Common myeloid progenitor, CD34-positive (primary cell): ENCODE measurements at places on chromosomes 16 and 17.

DNA sequence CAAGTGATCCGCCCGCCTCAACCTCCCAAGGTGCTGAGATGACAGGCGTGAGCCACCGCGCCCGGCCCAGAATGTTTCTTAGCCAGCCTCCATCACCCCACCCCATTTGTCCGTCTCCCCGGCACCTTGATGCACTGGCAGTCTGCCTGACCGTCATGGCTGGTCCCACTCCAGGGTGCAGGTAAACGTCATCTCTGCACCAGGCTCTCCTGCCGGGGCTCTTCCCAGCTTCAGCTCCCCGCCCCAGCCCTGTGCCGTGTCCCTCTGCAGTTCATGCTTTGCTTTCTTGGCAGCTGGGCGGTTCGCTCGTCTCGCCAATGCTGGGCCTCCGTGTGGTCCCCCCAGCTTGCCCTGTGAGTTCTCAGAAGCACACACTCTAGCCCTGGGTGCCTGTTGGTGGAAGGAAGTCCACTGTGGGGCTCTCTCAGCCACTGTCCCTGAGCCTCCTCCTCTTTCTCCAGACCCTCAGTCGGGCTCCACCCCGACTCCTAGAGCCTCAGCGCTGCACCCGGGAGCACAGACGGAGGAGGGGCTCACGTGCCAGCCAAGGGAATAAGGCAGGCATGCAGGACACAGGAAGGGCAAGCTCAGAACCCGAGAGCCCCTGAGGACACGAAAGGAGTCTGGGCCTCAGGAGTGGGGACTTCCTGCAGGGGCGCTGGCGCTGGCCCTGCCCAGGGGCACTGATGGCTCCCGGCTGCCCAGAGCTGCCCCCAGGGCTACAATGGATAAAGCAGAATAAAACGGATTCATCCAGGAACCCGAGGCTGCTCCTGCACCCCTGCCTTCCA lies 12.0 kb downstream of the HS3ST6 start:
- no peak for DNase-seq

DNA sequence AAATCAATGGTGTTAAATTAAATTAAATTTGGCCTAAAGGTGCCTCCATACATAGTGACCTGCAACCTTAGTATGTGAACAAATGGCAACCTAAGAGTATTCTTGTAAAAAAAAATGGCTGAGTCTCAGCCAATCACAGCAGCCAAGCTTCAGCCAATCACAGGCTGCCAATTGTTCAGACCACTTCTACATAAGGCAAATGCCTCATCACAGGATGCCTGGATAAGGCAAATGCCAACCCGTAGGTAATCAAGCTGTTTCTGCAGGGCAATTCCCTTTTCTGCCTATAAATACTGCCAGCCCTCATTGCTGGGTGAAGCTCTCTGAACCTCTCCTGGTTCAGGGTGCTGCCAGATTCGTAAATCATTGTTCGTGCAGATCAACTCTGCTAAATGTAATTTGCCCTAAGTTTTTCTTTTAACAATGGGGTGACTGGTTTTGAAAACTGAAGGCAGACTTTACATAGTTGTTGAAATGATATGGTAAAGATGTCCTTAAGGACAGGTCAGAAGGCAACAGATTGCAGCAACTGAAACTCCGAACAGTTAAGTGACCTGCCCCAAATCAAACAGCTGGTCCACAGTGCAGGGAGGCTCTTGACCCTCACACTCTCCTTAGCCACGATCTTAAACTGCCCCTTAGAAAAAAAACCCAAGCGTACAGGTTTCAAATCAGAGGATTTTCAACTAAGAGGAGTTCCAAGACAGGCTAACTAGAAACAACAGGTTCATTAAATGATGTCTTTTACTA lies 50.3 kb downstream of the N4BP1 start:
- peak; percentile 79 for DNase-seq

DNA sequence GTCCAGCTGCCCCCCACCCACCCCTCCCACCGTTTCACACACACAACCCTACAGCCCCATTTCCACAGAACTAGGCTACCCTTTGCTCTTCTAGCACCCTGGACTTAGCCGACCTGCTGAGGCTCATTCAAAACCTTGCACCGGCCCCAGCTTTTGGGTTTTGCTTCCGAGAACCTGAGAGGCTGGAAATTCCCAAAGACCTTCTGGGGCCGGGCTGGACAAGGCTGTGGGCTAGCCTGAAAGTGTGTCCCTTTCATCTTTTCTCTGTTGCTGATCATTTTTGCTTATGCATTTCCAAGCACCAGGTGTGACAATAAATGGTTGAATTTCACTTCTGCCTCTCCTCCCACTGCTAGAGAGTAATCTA lies 139.0 kb downstream of the DNAH9 start:
- DNase-seq = no peak

DNA sequence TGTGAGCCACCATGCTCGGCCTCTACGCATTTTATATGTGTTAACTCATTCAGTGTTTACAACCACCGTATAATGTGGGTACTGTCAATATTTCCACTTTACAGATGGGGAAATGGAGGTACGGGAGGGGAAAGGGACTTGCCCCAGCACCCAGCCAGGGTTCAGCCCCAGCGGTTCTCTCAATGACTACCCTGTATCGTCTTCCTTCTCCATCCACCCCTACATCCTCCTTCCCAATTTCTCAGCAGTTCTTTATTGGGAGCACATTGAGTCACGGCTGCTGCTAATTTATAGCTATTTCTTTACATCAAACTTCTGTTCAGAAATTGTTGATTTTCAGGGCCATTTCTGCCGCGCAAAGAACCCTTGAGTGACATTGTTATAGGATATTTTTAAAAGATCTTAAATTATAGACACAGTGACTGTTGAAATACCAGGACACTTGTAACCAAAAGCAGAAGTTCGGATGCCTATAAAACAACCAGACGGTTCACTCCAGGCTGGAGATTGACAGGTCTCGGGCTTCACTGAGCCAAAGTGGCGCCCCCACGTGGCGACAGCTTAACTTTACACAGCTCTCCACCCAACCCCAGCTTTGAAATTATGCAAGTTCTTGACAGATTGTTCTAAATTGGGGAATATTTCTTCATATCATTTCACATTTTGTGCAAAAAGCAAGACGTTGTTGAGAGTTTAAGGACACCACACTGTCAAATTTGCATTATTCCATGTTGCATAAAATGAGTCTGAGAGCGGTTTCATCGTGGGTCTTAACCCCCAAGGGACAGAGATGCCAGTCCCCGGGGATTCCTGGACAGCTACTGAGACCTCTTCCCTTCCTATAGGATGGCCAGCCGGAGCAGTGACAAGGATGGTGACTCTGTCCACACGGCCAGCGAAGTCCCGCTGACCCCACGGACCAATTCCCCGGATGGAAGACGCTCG lies 11.8 kb downstream of the SYT17 start:
- peak; percentile 92 for DNase-seq

GRCh38 chr17:56913867-56914580 lies at the start of gene TRIM25:
Gene TRIM25 (minus strand): TSS chr17:56914049. CDS start chr17:56913988, 61 bp downstream.
- peak; percentile 90 for DNase-seq

DNA sequence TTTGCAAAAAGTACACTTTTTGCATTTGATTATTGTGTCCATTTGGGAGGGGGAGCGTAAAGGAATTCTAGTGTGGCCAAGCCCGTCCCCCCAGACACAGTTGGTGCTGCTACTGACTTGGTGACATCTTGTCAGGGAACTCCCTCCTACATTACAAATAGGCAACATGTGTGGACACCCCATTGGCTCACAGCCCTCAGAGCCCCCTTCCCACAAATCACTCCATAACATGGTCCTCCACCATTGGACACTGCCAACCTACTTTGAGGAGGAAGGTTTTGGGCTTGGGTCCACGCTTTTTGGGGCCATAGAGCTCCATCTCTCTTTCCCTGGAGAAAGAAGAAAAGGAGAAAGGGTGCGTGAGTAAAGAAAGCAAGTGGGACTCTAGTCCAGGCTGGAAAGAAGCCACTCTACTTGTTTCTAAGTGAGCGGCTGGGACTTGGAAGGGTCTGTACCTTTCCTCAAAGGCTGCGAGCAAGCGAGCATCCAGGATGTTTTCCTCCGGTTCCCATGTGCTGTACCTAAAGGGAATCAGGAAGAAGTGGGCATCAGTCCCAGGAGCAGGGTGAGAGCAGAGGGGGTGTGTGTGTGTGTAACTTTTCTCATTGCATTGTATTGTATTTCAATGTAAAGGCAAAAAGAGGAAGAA lies 958 bp downstream of the CBX8 start:
- no peak for DNase-seq

- DNase-seq = no peak
Measured at GRCh38 chr17:75460295-75460694, 3.9 kb downstream of the TMEM94 start.

DNA sequence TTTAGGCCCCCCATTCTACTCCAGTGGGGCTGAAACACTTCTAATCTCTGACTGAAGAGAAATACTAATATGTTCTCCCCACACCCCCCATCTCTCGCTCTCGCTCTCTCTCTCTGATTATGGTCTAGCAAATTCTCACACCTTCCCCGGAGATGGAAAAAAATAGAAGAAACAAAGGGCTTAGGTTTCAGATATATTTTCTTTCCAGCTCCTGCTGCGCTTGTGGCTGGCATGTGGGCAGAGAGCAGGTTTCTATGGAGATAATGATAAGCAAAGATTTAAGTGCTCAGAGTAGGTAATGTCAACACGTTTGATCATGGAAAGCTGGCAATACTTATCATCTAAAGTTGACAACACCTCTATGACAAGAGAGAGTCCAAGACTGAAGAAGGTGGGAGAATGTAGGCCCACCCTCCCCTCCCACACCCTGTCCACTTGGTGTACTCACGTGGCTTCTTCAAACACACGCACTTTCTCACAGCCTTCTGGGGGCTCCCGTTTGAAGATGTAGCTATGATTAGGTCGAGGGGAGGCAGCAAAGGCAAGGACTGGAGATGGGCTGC lies 8.0 kb upstream of the SLC35B1 start:
- no peak for DNase-seq

DNA sequence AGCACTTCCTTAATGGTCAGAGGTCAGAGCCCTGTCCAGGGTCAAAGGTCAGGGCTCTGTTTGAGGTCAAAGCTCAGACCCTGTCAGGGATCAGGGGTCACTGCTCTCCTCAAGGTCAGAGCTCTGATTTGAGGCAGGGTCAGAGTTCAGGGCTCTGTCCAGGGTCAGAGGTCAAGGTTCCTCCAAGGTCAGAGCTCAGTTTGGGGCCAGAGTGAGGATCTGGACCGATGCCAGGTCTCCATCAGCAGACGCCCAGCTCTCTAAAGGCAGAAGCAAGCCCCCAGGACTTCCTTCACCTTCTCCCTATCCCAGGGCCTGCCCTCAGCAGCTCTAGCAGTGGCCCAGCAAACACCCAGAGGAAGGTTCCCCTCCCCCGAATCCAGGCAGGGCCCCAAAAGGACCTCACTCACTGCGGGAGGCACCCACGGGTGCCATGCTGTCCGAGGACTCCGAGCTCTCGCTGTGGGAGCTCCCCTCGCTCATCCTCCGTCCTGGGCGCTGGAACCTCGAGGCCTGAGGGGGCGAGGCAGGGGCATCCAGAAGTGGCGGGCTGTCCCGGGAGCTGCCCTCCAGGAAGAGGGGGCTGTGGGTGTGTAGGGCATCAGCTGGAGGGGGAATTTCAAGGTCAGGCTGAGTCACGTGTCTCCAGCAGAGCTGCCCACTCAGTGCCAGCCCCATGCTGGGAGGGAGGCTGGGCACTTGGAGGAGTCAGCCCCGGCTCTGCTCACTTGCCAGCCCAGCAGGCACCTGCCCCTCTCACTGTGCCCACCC lies 26.7 kb downstream of the PIMREG start:
- no peak for DNase-seq

DNA sequence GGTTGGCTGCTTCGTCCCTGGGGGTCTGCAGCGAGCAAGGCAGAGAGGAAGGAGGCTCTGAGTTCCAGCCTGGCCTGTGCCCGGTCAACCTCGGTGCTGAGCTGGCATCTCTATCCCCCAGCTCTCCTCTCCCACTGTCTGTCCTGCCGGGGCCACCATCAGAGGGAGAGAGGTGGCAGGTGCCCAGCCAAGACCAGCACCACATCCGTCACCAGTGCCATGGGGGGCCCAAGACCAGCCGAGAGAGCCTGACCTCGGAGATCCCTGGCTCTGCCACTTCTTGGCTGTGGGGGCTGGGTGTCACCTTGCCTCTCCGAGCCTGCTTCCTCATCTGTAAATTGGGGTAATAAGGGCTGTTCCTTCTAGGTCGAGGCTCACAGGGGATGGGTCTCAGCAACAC lies 560 bp upstream of the P2RX1 start:
- no peak for DNase-seq

DNA sequence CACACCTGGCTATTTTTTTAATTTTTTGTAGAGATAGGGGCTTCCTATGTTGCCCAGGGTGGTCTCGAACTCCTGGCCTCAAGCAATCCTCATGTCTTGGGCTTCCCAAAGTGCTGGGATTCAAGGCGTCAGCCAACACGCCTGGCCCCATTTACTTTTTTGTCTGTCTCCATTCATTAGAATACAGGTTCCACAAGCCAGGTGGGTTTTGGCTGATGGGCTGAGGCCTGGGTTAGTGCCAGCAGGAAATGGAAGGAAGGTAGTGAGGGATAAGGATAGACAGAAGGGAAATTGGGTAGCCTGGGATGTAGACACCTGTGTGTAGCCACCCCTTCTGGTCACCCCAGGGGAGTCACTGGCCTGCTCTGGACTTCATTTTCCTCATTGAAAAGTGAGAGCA lies 4.4 kb upstream of the IL27 start:
- no peak for DNase-seq

- no peak for DNase-seq
Measured at GRCh38 chr17:66142428-66142827, 49.5 kb downstream of the CEP112 start.

DNA sequence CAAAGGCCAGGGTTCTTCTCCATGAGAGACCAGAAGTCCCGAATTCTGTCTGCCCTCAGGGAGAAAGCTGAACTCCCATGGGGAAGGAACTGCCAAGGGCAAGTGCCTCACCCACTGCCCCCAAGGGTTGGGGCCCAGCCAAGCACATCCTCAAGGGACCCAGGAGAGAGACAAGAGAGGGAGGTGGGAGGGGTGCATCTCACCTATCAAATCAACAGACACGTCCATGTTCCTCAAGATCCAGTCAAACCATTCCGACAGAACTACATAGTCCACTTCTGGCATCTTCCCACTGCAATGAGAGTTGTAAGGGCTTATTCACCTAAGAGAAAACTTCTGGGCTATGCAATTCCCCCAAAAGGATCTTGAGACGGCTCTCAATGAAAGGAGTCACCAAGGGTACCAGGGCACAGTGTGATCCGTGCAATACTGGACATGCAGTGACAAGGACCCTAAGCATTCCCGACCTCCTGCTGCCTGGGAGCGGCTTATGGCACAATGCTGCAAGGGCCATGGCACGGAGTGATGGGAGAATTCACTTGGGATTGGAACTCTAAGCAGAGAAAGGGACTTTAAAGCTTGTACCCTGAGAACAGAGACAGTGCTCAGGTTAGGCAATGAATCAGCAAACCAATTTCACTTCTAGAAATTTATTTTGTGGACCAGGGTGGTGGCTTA lies 32.2 kb downstream of the TK2 start:
- no peak for DNase-seq

DNA sequence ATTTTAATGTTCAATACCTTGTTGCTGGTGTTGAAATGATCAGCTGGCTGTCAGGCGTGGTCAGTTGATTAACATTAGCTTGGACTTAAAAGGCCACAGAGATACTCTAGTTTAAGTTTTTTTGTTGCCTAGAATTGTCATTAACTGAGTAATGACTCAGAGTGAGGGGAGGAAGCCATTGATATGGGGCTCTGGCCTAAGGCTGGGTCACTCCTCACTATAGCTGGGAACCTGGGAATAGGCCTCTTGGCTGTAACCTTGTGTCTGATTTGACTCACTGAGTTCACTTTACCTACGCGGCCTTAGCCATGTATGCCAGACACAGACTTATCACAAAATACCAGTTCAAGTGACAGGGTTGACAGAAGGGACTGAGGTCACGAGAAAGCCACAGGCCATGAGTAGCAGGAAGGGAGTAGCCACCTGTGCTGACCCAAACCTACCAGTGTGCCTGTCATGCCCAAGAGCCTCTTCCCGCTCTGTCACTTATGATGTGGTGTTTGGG lies 37.9 kb upstream of the ADCY7 start:
- no peak for DNase-seq

GRCh38 chr16:9625122-9625521 lies 533.7 kb downstream of the HAPSTR1 start:
- DNase-seq = no peak
